ENCODE measurements at places on chromosomes 3 and 15.

GRCh38 chr3:127472506-127472905, 118.0 kb downstream of the TPRA1 start:
- no peak for DNase-seq

DNA sequence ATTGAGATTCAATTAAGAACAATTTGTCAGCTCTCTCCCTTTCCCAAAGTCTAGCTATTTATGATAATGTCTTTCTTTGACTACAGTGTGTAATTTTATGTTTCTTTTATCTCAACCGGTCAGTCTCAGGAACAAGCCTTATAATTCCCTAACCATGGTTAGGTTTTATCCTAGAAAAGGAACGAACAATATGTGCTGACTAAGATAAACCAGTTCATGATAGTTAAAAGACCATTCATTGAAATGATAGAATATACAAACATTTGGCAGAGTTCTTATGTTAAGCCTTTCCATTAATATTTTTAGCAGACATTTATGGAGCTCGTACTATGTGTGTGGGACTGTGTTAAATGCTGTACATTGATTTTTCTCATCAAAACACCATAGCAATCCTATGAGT, 106.3 kb downstream of the SYNPR start:
- DNase-seq: no peak

- DNase-seq: no peak
Measured at GRCh38 chr3:173583496-173583895, 186.0 kb downstream of the NLGN1 start.

DNA sequence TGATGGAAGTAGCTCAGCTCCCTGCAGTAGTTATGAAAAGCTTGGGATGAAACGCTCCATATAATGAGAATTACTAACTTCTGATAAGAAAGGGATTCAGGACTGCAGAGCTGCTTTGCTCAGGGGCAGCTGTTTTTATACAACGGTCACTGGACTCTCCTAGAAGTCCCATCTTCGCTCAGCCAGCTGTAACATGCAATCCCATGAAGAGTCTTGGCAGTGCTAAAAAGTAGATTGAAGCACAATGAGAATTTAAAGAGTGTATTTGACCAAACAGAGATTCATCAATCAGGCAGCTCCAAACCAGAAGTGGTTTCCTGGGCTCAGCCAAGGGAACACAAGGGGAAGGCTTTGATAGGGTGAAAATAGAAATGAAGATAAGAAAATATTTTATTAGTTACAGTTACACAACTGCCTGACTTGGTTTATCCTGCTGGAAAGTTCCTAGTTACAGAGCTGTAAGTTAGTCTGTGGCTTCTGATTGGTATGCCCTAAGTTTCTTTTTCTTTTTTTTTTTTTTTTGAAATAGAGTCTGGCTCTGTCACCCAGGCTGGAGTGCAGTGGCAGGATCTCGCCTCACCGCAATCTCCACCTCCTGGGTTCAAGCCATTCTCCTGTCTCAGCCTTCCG, 24.1 kb downstream of the SIDT1 start:
- DNase-seq: no peak

- DNase-seq: no peak
Measured at GRCh38 chr3:196177567-196177966, 33.6 kb downstream of the ZDHHC19 start.

DNA sequence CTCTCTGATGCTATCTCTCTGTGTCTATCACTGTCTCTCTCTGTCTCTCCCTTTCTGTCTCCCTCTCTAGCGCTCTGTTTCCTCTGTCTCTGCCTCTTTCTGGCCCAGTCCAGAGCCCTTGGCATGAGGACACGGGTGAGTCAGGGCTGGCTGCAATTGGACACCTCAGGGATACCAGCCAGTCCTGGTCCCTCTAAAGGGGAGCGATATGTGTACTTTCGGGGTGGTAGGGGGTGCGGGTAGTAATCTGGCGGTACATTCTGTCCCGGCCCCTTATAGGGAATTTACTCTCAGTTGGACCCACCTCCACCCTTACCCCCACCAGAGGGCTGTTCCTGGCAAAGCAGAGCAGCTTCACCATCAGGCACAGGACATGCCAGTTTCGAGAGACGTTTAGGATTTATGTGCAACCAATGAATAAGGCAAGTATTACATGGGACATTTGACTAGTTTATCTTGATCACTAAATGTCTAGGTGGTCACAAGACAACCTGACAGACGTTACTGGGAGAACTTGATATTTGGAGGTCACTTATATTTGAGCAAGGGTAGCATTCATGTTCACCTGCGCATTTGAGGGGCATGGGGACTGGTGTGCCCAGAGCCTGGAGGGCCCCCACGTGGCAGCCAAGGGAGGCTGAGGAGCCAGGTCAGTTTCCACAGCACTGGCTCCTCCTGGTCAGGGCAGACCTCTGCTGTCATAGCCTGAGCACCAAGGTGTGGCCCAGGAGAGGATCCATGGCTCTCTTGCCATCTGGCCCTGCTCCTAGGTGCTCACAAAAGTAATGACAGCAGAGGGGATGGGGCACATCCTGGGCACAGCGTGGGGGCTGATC, 256.1 kb downstream of the PLCL2 start:
- no peak for DNase-seq

DNA sequence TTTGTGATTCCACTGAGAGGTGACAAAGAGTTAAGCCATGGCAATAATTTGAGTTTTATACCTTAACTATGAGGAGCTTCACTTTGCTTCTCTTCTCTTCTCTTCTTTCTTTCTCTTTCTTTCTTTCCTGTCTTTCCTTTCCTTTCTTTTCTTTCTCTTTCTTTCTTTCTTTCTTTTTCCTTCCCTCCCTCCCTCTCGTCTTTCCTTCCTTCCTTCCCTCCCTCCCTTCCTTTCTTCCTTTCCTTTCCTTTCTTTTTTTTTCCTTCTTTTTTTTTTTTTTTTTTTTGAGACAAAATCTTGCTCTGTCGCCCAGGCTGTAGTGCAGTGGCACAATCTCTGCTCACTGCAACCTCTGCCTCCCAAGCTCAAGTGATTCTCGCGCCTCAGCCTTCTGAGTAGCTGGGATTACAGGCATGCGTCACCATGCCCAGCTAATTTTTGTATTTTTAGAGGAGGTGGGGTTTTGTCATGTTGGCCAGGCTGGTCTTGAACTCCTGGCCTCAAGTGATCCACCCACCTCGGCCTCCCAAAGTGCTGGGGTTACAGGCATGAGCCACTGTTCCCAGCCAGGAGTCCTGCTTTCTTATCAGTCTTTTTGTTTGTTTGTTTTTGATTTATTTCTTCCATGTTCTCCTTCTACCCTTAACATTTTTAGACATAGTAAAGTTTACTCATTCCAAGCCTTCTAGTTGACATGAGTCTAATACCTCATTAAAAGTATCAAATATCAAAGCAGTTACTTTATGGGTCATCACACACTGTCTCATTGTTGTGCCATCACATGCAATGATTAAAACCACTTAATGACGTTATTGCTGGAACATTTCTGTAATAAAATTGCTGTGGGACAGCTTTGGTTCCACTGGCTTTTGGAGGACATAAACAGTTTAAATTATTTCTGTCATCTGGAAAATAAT, 29.9 kb downstream of the SLC49A4 start:
- no peak for DNase-seq
